Suppressor macrophage treated with lipopolysaccharide for 4 hours (primary cell): ENCODE measurements at places on chromosomes 3 and 15.

GRCh38 chr3:49791571-49791970 lies 5.2 kb upstream of the IP6K1 start:
- DNase-seq, result no peak

- DNase-seq, result no peak
These were observed 635 bp upstream of the RCN2 start for GRCh38 chr15:76930831-76931396.

DNA sequence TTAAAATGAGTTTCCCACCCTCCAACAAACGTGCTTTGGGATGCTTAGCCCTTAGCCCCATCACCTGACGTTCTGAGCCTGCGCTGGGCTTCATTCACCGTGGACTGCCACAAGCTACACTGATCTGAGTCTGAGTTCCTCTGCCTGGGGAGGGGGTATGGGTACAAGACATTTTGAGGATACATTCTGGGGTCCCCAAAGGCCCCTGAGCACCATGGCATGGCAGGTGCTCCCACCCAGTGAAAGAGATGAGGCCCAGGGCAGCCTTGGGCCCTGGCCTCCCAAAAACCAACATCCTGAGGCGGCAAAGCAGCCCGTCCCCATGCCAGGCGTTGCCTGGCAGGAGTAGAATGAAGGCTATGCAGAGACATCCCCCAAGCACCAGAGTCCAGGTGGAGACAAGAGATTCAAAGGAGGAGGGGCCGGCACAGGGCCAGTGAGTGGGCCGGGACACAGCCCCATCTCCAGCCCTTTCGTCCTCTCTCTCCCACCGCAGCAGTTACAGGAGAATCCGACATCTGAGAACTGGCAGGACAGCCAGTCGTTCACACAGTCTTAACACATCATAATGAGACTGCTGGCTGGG lies 74.5 kb downstream of the VGLL4 start:
- DNase-seq, result no peak

- no peak for DNase-seq
These were observed 150.5 kb downstream of the ROBO2 start for GRCh38 chr3:77190374-77190773.

DNA sequence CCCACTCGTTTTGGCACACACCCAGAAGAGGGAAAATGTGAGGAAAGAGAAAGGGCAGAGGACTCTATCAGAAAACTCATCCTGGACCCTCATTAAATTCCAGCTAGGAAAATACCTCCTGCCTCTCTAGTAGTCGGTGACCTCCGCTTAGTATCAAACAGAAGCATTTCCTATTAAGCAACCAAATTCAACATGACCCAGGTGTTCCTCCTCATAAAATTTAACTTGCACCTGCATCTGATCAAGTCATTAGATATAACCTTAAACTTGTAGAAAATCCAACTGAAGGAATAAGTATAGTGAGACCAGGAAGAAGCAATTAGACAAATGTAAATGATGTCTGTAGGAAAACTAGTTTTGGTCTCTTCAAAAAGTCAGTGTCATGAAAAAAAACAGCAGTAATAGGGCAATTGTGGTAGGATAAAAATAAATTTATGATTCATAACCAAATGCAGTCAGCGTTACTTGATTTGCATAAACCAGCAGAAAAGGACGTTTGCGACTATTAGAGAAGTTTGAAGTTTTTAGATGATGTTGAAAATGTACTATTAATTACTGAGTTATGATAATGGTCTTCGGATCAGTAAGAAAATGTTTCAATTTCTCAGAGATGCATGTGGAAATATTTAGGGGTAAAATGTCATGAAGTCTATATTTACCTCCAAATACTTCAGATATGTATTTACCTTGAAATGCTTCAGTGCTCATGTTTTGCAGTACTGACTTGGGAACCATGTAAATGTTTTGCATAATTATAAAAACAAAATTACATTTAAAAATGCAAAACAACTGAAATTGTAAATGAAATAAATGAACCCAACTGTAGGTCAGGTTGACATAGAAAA lies 44.6 kb downstream of the LDHAL6B start:
- peak; percentile 58 for DNase-seq

- no peak for DNase-seq
These were observed 39.0 kb downstream of the CYP11A1 start for GRCh38 chr15:74328331-74329056.

DNA sequence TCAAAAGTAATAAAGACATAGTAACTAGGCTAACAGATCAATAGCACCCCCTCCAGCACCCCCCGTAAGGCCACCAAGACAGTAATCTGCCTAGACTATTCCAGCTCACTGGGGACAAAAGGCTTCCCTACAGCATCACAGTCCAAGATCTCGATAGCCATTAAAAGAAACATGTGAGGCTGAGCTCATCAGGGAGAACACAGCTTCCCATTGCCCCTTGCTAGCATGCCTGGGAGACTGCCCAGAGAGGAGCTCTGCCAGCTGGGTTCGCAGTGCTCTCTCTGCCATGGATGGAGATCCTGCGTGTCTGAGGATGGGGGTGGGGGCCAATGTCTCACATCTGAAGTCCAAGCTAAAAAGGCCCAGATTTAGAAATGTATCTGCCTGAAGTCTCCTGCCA lies 17.8 kb downstream of the LRIG1 start:
- no peak for DNase-seq

GRCh38 chr15:65796610-65797078 lies 4.6 kb upstream of the DENND4A start:
- peak; percentile 30 for DNase-seq

DNA sequence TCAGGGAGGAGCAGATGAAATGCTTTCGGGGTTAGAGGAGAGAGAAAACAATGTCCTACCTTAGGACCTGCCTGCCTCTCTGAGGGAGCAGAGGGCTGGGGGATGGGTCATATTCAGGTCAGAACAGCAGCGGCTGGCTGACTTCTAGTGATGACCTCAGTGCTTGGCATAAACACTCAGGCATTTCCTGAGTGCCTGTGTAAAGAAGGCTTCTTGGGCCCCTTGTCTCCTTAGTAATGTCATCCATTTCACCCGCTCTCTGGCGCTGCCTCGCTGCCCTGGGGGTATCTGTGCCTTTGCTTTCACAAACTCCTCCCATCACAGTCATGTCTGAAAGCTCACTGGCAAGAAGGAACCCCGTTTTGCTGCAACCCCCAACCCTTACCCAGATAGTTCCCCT lies 82.9 kb upstream of the GSK3B start:
- DNase-seq, result no peak
